ENCODE measurements at places on chromosomes 3 and 15.

DNA sequence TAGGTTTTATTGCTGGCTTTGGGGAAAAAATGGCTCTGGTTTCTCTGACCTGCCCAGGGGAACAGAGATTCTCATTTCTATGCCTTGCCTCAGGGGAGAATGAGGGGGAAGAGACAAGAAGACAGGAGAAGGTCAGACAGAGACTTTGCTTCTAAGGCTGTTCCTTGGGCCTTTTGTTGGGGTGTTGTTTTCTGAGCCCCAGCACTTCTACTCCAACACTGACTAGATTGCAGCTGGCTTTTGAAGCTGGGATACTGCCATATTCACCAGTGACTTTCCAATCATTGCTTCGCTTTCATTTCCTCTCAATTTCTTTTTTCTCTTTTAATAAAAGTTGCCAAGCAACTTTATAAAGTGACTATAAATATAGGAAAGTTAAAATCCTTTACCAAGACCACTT is 143.2 kb upstream of the ARHGEF26 start:
- DNase-seq = no peak

GRCh38 chr3:62531493-62531892 is 158.1 kb upstream of the FEZF2 start:
- no peak for DNase-seq

- peak; percentile 75 for DNase-seq
Measured at GRCh38 chr3:50296721-50297383, 2.4 kb downstream of the HYAL3 start.

- no peak for DNase-seq
Measured at GRCh38 chr15:60840703-60841411, 361.9 kb upstream of the ICE2 start.

- DNase-seq = no peak
Measured at GRCh38 chr3:157578181-157578580, 75.0 kb upstream of the VEPH1 start.

- no peak for DNase-seq
Measured at GRCh38 chr3:64329037-64329436, 103.8 kb upstream of the PRICKLE2 start.

GRCh38 chr3:10187290-10187876 is 22.7 kb downstream of the IRAK2 start:
- no peak for DNase-seq

- no peak for DNase-seq
Measured at GRCh38 chr3:53005338-53005737, 40.5 kb downstream of the SFMBT1 start.

- DNase-seq = no peak
Measured at GRCh38 chr15:51162865-51163762, 68.4 kb upstream of the TNFAIP8L3 start.

GRCh38 chr3:119239206-119239820 is 1.4 kb downstream of the B4GALT4 start:
- no peak for DNase-seq

GRCh38 chr3:32405711-32406323 is 14.2 kb downstream of the CMTM7 start:
- no peak for DNase-seq

DNA sequence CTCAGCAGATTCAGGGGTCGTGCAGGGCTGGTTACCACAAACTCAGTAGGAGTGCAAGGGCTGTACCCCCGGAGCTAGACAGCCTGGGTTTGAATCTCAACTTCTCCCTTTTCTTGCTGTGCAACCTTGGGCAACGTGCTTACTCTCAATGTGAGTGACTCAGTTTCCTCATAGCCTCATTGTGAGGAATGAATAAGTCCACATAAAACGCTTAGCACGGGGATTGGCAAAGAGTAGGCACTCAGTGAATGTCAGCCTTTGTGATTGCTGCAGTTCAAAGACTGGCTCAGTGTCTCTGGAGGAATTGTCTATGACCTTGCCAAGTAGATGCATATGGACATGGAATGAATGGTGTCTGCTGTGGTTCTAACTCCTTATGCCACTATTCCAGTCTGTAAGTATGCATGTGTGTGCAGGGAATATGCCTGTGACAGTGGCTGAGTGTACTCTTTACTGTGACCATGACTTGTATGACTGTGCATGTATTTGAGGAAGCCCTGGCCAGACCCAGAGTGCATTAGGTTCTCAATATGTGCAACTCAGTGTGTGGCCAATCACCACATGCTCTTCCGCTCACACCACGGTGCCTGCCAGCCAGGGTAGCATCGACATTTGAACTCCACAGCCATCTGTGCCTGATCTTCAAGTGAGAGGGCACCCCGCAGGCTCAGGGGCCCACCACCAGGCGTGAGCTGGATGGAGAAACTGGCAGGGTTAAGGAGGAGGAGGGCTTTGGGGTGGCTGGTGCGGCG is 900 bp upstream of the HYAL3 start:
- DNase-seq = no peak

- DNase-seq = no peak
Measured at GRCh38 chr3:45126730-45127129, 19.4 kb downstream of the CDCP1 start.

- DNase-seq = no peak
Measured at GRCh38 chr15:72070817-72071447, 47.0 kb downstream of the MYO9A start.

GRCh38 chr3:159532577-159532976 is 456.1 kb upstream of the IL12A start:
- DNase-seq = no peak

- no peak for DNase-seq
Measured at GRCh38 chr3:106366352-106366751, 497.5 kb upstream of the CBLB start.

DNA sequence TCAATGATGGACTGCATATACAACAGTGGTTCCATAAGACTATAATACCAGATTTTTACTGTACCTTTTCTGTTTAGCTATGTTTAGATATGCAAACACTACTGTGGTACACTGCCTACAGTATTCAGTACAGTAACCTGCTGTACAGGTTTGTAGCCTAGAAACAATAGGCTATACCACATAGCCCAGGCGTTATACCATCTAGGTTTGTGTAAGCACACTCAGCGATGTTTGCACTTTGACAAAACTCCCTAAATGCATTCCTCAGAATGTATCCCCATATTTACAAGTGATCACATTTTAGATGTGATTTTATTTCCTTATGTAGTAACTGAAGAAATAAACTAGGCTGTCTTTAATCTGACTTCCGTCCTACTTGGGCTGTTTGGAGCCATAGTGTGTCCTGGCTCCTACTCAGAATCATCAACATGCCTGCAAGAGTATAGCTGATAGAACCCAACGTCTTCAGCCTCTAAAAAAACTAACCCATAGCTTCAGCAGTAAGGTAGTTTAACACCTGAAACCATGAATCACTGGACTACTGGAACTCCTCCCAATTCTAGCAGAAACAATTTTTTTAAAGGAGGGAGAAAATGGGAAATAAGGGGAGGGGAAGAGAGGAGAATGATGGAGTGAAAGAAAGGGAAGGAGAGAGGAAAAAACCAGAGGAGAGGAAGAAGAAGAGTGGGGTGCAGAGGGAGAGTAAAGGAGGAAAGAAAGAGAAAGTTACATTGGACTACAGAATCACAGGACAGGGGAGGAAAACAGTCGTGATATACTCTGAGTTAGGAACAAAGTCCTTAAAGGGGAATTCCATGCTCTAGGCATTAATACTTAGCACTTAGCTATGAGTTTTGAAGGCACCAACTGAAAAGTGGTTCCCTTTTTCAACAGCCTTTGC is 67.7 kb upstream of the PLXND1 start:
- DNase-seq = no peak

- DNase-seq = no peak
Measured at GRCh38 chr15:36738817-36739216, 159.4 kb downstream of the CDIN1 start.

DNA sequence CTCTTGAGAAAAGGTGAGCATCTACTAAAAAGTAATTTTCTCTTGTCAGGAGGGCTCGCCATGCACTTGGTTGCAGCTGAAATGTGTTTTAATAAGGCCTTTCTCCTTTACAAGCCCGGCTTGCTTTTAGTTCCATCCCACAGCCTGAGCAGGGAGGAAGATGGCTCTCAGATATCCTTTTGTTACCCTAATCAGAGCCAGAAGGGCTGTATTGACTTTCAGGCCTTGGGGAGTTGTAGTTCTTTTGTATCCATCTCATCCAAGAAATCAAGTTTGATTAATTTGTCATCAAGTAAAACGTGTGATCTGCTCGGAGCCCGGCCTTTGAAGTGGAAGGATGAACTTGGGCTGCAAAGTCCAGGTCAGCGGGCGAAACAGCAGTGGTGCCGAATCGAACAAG is 52.9 kb downstream of the EIF4E3 start:
- DNase-seq = no peak

- DNase-seq = no peak
Measured at GRCh38 chr3:123758081-123758564, 126.0 kb downstream of the MYLK start.

GRCh38 chr3:45168451-45168850 is 22.3 kb upstream of the CDCP1 start:
- no peak for DNase-seq

DNA sequence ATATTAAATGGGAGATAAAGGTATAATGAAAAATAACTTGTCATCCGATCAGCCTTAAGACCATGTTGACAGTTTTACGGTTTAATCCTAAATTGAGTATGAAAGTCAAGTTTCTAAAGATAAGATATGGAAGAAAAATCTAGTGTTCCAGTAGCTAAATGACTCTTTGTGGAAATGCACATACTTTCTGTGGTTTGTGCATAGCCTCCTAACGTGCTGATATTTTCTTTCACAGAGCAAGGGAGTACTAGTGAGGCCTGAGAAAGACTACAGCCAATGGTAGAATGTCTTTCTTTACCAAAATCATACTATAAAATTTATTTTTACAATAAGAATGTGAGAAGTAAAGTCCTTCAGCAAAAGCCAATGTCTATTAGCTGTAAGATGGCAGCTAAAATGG is 430.6 kb upstream of the RGMA start:
- no peak for DNase-seq

GRCh38 chr15:45094358-45094730 is 19.6 kb downstream of the DUOX2 start:
- no peak for DNase-seq

DNA sequence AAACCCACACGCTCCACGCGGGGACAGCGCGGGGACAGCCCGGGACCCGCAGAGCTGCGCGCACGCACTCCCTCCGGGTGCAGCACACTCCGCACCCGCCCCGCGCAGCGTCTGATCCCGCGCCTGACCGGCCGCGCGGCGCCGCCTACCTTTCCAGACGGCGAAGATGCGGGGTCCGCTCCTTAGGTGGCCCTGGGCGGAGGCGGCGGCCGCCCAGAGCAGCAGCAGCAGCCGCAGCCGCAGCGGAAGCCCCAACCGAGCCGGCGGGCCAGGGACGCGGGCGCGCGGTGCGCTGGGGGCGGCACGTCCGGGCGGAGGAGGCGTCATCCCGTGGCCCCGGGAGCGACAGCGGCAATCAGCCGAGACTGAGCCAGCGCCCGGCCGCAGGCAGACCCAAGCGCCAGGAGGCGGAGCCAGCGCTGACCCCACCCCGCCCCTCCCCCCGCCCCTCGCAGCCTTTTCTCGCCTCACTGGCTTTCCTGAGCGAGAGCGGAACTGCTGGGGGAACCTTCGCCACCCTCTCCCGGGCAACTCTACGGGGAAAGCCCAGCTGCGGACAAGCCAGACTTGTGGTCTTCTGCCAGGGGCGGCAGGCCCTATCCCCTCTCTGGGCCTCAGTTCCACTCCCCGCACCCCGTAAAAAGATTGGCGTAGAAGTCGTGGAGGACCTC is at the start of gene SEMA7A:
Gene SEMA7A (minus strand): TSS at position 367 of the 671 bp plus-strand sequence. CDS start 40 bp downstream, at position 327.
- peak; percentile 88 for DNase-seq

GRCh38 chr3:149839896-149840295 is 26.9 kb downstream of the RNF13 start:
- no peak for DNase-seq

DNA sequence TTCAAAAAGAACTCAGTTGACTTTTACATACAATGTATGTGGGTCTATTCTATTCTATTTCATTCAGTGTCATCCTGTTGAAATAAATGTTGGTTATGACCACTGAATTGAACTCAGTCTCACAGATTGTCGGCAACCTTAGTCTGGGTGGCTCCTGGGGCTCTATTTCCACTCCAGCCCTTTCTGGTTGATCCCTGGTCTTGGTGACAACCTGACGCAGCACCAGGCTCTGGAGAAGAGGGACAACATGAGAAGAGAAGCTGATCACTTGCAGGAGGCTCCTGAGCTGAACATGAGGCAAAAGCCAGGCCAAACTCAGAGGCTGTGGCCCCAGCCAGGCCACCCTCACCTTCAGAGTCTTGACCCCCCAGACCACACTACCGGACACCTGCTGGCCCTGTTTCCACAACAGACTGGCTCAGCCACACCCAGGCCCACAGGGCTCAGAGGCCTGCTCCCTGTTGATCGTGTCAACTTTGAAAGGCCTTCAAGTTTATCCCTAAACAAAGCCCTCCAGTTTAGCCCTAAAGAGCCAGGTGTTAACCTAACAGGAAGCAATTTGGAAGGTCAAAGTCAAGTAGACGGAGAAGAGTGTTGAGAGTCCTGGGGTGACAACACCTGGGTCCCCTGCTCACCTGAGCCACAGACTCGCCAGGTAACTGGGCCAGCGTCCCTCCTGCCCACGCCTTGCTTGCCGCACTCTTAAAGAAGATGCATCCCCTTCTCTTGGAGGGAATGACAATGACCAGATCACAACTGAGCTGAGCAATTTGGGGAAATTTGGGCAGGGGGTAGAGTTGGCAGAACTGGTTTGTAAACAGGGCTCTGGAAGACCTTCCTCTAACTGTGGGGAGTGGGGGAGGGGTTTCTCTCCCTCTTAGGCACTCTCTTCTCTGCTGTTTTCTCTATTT is 15.4 kb upstream of the MUC20 start:
- no peak for DNase-seq

DNA sequence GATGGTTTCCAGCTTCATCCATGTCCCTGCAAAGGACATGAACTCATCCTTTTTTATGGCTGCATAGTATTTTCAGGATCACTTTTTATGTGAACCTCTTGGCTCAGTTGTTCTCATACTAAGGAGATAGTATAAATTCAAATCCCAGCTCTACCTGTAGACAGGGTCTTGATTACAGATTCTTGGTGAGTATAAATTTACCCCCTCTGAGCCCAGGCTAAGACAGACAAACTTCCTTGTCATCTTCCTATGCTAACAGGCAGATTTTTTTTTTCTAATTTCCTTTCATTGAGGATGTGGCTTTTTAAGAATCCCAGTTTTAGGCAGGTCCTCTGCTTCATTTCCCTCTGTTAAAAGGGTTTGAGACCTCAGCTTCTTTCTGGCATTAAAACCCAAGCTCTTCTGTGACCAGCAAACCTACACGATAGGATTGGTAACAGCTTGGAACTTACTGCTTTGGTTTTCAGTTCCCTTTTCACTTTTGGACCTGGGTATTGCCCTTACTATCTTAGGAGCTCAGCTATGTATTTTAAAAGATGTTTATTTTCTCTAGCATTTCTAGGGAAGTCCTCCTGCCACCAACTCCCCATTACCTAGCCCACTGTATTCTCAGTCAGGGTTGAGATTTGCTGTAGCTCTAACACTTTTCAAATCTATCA is 72.5 kb downstream of the VPS8 start:
- no peak for DNase-seq

GRCh38 chr15:84755736-84756527 is 7.5 kb downstream of the ZNF592 start:
- no peak for DNase-seq

Data from coronary artery (tissue), 2 donors.